ENCODE measurements at places on chromosomes 7 and 10.

- DNase-seq: no peak
Measured at GRCh38 chr7:101659706-101660105, 30.6 kb upstream of the MYL10 start.

GRCh38 chr10:133117688-133118071, 30.0 kb downstream of the ADGRA1 start:
- DNase-seq: no peak

DNA sequence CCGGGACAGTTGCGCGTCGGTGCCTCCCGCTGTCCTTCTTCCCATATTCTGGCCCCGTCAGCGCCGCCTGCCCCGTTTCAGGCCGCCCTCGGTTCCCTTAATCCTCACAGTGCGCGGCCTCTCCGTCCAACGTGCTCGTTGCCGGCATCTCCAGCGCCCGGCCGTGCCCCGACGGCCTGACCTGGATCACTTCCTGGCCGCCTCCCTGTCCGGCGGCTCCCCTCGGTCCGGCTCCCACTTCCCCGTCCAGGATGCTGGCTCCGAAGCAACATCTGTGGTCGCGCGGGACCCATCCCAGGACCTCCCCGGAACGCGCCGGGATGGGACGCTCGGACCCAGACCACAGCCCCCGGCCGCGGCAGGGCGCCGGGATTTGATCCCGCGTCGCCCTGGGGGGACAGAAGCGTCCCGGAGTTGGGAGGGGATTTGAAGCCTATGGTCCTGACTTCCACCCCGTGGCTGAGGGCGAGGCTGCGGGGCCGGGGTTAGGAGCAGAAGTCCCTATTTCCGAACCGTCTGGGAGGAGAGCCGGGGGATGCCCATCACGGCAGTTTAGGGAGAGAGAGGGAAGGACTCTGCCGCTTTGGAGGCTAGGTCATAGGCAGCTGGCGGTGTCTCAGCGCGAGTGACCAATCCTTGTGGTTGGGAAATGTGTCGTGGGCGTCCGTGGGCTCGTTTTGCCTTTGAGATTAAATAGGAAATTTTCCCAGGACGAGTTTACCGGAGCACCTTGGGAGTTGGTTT, 53.8 kb downstream of the KCTD7 start:
- DNase-seq: no peak

DNA sequence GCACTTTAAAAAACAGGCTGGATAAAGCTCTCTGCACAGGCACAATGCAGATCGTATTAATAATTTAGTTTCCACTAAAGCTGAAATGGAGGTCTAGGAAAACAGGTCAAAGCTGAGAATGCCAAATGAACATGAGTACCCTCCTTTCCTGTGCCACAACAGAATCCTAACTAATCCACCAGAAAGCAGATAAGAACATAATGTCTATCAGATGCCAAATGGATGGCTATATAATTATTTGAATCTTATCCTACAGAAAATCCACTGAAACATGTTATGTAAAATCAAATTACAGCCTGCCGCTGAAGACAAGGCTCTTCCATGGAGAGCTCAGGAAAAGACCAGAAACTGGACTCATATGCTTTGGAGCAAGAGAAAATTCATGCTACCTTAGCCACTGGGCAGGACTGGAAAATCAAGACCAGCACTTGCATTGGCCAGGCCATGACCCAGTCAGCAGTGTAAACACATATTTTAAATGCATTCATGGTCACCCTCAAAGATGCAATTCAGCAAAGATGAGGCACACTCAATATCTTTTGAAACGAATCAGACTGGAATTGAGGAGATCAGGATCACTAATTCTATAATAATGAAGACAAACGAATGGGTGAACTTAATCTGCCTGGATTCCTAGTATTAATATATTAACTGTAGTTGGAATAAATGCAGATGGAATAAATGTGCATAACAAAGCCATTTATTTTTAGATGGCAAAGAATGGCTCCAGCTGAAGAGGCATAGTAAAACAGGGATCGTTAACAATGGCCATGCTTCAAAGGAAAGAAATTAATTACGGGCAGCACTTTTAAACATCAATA, 13.2 kb downstream of the ANK3 start:
- DNase-seq: no peak

DNA sequence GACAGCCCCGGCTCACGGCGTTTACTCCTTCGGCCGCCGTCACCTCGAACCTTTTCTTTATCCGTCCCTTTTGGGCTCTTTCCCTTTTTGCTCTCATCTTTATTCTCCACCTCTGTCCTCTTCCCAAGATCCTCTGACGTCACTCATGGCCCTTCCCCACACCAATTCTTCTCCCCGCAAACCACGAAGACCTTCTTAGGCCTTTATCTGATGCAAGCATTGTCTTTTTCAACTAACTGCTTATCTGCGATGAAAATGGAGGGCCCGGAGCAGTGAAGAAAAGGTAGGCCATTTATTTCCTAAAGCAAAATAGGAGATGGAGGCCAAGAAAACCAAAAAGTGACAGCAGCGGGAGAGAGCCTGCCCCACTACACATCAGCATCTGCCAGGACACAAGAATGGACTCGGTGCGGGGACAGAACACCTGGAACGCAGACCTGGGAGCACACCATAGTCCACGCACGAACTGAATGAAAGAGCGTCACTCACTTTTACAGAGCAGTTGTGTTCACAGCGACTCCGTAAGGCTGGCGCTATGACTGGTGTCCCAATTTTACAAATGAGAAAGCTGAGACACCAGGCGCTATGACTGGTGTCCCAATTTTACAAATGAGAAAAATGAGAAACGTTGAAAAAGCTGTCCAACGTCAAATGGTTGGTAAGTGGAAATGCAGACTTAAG, 45.3 kb downstream of the ZNF777 start:
- DNase-seq: no peak

DNA sequence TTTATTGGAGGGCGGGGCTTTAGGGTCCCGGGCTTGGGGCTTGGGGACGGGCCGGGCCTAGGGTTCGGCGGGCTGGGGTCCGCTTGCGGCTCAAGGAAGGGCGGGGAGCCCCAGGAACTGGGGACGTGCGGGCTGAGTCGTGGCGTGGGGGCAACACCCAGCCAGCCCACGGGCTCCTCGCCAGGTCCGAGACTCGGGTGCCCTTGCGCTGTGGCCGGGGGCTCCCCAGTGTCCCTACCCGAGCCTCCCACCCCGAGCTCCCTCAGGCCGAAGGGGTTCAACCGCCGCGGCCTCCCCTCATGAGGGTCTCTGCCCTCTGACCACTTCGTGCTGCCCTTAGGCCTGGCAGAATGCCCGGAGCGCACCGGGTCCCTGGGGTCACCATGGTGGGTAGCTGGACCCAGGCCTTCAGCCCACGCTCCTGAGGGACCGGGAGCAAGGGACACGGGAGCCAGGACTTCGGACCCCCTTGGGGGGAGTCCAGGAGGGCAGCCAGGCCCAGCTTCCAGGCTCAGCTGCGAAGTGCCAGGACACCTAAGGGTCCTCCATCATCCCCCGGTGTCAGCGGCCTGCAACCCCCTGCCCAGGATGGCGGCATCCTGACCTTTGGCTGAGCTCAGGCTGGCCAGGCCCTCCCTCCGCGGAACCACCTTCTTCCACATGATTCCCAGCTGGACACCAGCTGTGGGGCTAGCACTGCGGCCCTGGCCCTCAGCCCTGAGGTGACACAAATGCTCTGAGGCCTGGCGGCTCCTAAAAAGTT, 524 bp upstream of the FUOM start:
- no peak for DNase-seq

DNA sequence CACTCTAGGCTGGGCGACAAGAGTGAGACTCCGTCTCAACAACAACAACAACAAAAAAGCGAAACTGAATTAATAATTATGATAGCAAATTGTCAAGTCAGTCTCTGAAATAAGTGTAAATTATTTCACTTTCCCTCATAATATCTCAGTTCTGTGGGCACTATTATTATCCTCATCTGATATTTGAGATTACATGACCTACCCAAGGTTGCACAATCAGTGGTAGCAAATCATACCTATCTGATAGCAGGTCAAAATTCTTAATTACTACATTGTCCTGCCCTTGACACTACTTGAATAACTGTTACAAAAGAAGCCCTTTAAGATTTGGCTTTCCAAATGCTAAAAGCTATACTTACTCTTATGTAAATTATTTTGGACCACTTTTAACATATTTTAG, 115.2 kb upstream of the GPR22 start:
- DNase-seq: no peak

GRCh38 chr10:125521721-125522680, 161.0 kb downstream of the TEX36 start:
- DNase-seq: peak; percentile 8

GRCh38 chr7:5549096-5549763, 125.6 kb upstream of the TNRC18 start:
- DNase-seq: peak; percentile 92

All from HTR-8/SVneo (cell line).